HT1080 (cell line): ENCODE measurements at places on chromosomes 3 and 15. TPM values are rescaled to one million over a fixed set of nuclear protein-coding genes. Genes with fewer than 3 reads are reported as not detected.

Gene GOLGA8J
- total RNA-seq, result 0.07 TPM in 1 of 2 replicates, not detected in the other

Gene GOLGA8M
- total RNA-seq, result not detected in 2 replicates

GRCh38 chr15:31338879-31339557 is 12.4 kb downstream of the KLF13 start:
- DNase-seq, result peak; percentile 54

- DNase-seq, result no peak
Measured at GRCh38 chr3:42290966-42291714, 25.2 kb upstream of the CCK start.
